Lower lobe of right lung (tissue), 2 donors: ENCODE measurements at places on chromosomes 7 and 10. TPM values are rescaled to one million over a fixed set of nuclear protein-coding genes. Genes with fewer than 3 reads are reported as not detected.

DNA sequence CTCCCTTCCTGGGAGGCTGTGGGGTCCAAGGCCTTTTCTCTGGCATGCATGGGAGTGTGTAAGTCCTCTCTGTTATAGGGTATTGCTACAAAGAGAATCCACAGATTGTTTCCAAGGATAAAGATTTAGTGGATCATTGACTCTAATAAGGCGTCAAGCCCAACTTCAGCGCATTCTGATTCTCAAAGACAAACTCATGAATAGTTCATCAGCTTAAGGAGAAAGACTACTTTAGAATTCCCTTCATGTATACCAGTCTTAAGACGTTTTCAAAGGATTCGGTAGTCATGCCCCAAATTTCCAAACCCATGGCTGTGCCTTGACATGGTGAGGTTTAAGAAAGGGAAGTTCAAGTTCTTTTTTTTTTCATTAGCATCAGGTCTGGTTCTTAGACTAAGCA lies 46.6 kb upstream of the ABLIM1 start:
- no peak for DNase-seq

GRCh38 chr10:24821986-24822385 lies 98.3 kb upstream of the ARHGAP21 start:
- no peak for DNase-seq

The TUBB8 gene
- total RNA-seq, result 0.38 TPM

DNA sequence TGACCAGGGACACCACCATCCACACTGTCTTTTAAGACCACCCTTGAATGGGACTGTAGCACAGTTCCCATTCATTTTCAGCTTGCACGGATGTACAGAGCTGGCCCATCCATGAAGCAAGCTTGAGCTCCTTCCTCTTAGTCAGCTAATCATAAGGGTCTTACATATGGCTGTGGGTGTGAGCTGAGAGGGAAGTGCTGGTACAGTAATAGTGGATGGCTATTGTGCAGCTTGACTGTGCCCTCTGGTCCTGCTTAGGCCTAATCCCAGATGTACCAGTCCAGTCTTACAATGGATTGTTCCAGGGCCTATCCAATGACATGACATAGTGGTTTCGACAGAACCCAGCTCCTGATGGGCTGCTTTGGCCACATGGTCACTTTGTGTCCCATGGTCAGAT lies 96.9 kb upstream of the ZNF438 start:
- DNase-seq, result no peak

DNA sequence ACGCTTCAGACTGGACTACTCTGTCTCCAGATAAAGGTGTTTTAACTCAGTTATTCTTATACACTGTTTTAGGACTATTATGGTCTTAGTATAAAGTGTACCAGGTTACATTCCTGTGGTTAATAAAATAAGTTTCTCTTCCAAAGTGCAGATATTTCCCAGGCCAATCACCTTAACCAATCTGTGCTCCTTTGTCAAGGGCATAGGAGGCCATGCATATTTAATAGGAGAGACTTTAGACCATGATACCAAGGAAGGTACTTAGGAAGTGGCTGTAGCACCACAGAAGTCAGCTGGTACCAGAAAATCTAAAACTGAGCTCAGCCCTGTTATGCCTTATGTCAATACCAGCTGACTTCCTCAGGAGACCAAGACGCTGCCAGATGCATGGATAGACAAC lies 226.5 kb upstream of the TMEM72 start:
- no peak for DNase-seq
